Osteocyte (in vitro differentiated cells): ENCODE measurements at places on chromosomes 7 and 10. TPM values are rescaled to one million over a fixed set of nuclear protein-coding genes. Genes with fewer than 3 reads are reported as not detected.

The PDGFA gene
- total RNA-seq = 92.0 and 93.6 TPM in 2 replicates

The CDC14C gene
- not detected in 2 replicates for total RNA-seq

The VPS50 gene
- total RNA-seq = 23.7 and 25.6 TPM in 2 replicates

The PNPLA8 gene
- 27.1 and 29.5 TPM in 2 replicates for total RNA-seq

The OR6B1 gene
- total RNA-seq = not detected in 2 replicates

The DLG5 gene
- 69.8 and 72.4 TPM in 2 replicates for total RNA-seq

The BAMBI gene
- total RNA-seq = 6.1 and 6.8 TPM in 2 replicates

The LAMB4 gene
- 0.75 and 1.1 TPM in 2 replicates for total RNA-seq

The NME8 gene
- not detected in 2 replicates for total RNA-seq

The CDHR1 gene
- 0.24 TPM in 1 of 2 replicates, not detected in the other for total RNA-seq

The PRLHR gene
- not detected in 2 replicates for total RNA-seq

- H3K36me3 ChIP-seq = no peaks in the 10 kb centered on the region
- DNase-seq = no peak
- H3K27me3 ChIP-seq = no peaks in the 10 kb centered on the region
- H3K4me1 ChIP-seq = no peaks in the 10 kb centered on the region
- H3K27ac ChIP-seq = no peak overlapping the region
Measured at GRCh38 chr7:81197266-81197665, 278.4 kb upstream of the SEMA3C start.

DNA sequence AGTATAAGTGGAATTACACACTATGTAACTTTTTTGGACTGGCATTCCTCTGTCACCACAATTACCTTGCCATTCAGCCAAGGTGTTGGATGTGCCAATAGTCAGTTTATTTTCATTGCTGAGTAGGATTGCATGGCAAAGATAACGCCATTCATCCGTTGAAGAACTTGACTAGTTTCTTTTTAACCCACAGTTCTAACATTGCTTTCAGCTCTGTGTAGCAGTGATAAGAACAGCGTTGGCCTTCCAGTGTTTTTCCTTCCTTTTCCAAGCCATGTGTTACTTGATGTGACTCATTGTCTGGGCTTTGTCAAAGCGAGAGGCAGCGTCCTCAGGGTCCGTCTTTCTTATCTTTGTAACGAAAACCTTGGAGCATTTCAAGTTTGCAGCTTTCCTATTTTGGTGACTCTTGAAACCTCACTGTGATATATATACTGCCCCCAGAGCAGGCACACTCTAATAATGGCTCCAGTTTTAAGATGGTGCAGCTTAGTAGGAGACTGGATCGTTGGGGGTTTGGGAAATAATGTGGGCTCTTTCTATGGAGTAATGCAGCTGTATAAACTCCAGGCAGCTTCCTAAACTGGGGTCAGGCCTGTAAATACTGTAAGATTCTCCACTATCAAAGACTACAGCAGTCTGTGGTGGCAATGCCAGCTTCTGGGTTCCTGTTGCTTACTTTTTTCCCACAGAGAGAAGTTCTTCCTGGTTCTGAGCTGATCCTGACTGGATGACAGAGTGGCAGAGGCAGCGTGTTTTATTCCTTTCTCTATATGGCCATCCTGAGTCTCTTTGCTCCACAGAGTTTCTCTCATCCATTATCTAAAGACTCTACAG is 41.7 kb downstream of the AKR1E2 start:
- peaks cover 2% of the 10 kb centered on the region for H3K4me1 ChIP-seq
- no peak overlapping the region for H3K27ac ChIP-seq

DNA sequence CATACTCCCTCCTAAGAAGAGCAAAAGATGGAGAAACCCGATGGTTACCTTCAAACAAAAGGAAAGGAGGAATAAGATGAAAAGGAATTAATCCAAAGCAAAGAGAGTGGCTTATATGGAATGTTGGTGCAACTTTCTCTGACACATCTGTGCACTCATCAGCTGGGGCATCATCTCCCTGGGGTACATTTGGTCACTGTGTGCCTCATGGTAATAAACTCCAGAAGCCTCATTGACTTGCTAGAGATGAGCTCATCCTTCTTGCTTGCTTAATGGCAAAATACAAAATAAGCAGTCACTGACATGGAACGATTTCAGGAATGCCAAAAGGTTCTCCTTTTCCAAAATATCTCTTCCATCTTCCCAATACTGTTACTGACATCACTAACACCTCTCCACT is 22.5 kb downstream of the CAV1 start:
- peak overlapping the region; percentile 74 for H3K27ac ChIP-seq
- peaks cover 54% of the 10 kb centered on the region for H3K36me3 ChIP-seq
- DNase-seq = no peak
- H3K4me1 ChIP-seq = peaks cover 57% of the 10 kb centered on the region
- no peaks in the 10 kb centered on the region for H3K27me3 ChIP-seq

- no peak for DNase-seq
- H3K27ac ChIP-seq = no peak overlapping the region
- H3K27me3 ChIP-seq = peaks cover 26% of the 10 kb centered on the region
- H3K4me1 ChIP-seq = no peaks in the 10 kb centered on the region
Measured at GRCh38 chr7:123485187-123485586, 49.2 kb downstream of the IQUB start.

DNA sequence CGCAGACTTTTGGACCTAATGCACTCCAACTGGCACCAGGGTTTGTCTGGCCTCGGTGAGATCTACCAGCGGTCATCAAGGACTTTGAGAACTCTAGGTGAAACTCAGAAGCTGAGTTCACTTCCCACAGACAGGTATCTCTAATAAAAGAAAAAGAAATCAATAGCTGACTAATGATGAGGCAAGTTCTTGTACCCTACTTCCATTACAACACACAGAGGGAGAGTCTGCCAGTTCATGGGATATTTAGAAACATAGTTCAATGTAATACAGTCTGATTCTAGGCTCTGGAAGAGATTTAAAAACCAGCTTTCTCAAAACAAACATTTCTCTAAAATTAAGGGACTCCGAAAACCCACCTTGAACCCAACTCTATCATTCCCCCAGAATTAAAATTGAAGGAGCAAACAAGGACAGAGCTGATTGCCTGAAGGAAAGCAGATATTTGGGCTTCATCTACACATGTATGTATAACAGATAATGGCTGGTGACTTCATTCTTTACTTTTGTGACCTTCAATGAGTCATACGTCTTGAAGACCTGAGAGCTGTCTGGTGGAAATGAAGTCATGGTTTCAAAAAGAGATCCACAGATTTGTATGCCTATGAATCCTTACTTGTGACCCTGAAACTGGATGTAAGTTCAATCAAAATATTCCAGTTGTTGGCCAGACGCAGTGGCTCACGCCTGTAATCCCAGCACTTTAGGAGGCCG is 2.7 kb upstream of the PNLIPRP1 start:
- H3K4me3 ChIP-seq = no peak overlapping the region
- no peaks in the 10 kb centered on the region for H3K4me1 ChIP-seq
- H3K27ac ChIP-seq = no peak overlapping the region
- no peak for DNase-seq
- no peaks in the 10 kb centered on the region for H3K27me3 ChIP-seq
- no peaks in the 10 kb centered on the region for H3K36me3 ChIP-seq

- H3K36me3 ChIP-seq = peaks cover 31% of the 10 kb centered on the region
- DNase-seq = no peak
- no peak overlapping the region for H3K4me3 ChIP-seq
- peak overlapping the region; percentile 36 for H3K27ac ChIP-seq
Measured at GRCh38 chr10:100364735-100365391, 17.8 kb downstream of the SCD start.

DNA sequence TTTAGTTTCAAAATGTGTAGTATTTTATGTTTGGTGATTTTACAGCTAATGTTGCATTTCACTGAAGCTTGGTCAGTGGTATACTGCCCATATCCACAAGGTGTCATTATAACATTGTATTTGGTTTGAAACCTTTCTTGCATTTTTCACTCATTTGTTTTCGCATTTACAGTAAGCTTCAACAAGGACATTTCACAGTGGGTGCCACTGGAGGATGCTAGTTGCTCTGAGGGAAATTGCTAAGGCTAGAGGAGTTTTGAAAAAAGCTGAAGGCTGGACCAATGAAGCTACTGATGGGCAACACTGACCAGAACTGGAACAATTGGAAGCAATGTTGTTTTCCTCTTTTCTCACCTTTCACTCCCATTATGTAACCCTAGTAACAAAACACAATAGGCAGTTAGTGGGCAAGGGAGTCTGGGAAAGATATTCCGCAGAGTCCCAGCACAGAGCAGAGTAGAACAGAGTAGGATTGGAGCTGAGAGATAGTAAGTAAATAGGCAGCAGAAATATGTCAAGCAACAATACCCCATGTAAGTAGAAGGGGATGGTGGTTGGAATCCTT is 23.6 kb upstream of the SRI start:
- no peak overlapping the region for H3K4me3 ChIP-seq
- no peak overlapping the region for H3K27ac ChIP-seq
- no peaks in the 10 kb centered on the region for H3K4me1 ChIP-seq
- no peak for DNase-seq

- H3K36me3 ChIP-seq = no peaks in the 10 kb centered on the region
- DNase-seq = no peak
- no peaks in the 10 kb centered on the region for H3K27me3 ChIP-seq
- no peaks in the 10 kb centered on the region for H3K4me1 ChIP-seq
- H3K4me3 ChIP-seq = no peak overlapping the region
- H3K27ac ChIP-seq = no peak overlapping the region
Measured at GRCh38 chr10:108275895-108276685, 1111.6 kb upstream of the SORCS1 start.

GRCh38 chr10:31320550-31321211 is 1.7 kb downstream of the ZEB1 start:
- H3K36me3 ChIP-seq = no peaks in the 10 kb centered on the region
- H3K27ac ChIP-seq = peak overlapping the region; percentile 87
- no peaks in the 10 kb centered on the region for H3K27me3 ChIP-seq
- H3K4me1 ChIP-seq = peaks cover 28% of the 10 kb centered on the region
- H3K4me3 ChIP-seq = peak overlapping the region; percentile 91

GRCh38 chr10:6716516-6716915 is 136.4 kb upstream of the PRKCQ start:
- H3K4me3 ChIP-seq = no peak overlapping the region
- peaks cover 5% of the 10 kb centered on the region for H3K4me1 ChIP-seq
- DNase-seq = no peak
- no peak overlapping the region for H3K27ac ChIP-seq
- H3K27me3 ChIP-seq = peaks cover 20% of the 10 kb centered on the region

DNA sequence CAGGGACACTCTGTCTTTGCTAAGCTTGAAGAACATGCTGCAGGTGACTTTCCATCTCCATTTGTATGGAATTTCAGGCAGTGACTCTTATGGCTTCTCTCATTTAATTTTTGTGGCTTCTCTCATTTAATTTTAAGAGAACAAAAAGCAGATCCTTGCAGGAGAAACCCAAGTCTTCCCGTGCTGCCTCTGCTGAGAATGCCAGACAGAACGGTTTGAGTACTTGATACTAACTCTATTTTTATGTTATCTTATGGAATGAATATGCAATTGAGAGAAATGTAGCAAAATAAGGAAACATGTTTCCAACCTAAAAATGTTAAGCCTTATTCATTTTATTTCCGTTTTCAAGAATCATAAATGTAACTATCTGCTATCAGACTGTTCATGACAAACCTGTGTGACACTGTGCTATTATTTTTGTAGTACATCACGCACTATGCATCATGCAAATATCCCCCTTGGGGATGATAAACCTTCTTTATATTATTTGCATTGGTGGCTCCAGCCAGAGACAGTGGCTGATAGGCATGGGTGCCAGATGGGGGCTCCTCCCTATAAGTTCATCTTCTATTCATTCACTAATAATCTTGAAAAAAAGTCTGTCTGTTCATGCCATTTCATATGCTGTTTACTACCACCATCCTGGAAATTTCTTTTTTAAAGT is 6.9 kb upstream of the RAPGEF5 start:
- H3K27me3 ChIP-seq = peaks cover 17% of the 10 kb centered on the region
- H3K4me3 ChIP-seq = no peak overlapping the region
- H3K4me1 ChIP-seq = no peaks in the 10 kb centered on the region
- H3K27ac ChIP-seq = no peak overlapping the region
- no peak for DNase-seq

- no peaks in the 10 kb centered on the region for H3K27me3 ChIP-seq
- H3K36me3 ChIP-seq = no peaks in the 10 kb centered on the region
- no peak overlapping the region for H3K4me3 ChIP-seq
- H3K4me1 ChIP-seq = peaks cover 30% of the 10 kb centered on the region
Measured at GRCh38 chr10:3485057-3485686, 299.8 kb downstream of the KLF6 start.

DNA sequence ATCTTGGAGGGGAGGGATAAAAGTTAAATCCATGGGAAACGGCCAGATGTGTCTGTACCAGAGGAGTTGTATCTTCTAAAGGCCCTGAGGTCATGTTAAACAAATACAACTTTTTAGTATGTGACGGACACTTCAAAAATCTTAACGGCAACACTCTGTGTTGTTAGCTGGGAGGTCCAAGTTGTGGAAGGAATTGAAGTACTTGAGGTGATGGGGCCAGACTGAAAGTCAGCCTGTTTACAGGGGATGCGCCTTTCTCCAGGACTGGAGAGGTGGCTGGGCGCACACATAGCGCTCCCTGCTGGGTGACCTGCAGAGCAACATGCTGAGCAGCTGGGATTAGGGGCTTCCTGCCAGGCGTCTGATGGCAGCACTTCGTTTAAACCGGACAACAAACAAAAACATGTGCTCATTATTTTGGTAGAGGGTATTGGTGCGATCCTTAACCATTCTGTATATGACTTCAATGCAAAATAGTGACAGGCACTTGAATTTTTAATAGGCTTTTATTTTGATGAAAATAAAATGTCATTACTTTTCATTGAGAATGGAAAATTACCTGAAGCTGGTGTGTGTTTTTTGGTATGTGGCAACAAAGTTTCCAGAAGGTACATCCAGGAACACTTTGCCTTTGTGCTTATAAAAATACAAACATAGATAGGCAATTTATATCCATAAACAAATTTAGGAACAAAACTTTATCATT is 198.2 kb downstream of the MLLT10 start:
- peaks cover 57% of the 10 kb centered on the region for H3K4me1 ChIP-seq
- peak overlapping the region; percentile 65 for H3K27ac ChIP-seq
- no peak overlapping the region for H3K4me3 ChIP-seq
- DNase-seq = no peak
- H3K27me3 ChIP-seq = no peaks in the 10 kb centered on the region
- peaks cover 34% of the 10 kb centered on the region for H3K36me3 ChIP-seq

DNA sequence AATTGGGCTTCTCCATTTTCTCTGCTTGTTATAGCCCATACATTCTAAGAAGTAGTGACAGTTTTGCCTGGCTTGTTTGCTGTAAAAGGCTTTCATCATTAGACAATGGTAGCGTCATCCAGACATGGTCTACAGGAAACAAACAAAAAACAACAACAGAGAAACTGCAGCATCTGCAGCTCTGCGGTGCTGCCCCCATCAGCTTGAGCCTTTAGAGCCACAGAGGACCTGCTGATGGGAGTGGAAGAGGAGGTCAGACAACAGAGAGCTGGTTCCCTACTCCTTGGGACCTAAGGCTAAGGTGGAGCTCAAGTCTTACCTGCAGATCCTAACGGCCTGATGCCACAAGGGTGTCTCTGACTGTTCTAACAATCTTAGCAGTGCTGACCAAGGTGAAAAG is 3.1 kb downstream of the INA start:
- peaks cover 43% of the 10 kb centered on the region for H3K27me3 ChIP-seq
- peaks cover 11% of the 10 kb centered on the region for H3K4me1 ChIP-seq
- no peaks in the 10 kb centered on the region for H3K36me3 ChIP-seq
- DNase-seq = no peak
- H3K27ac ChIP-seq = no peak overlapping the region

GRCh38 chr7:50697748-50698147 is 84.9 kb downstream of the GRB10 start:
- DNase-seq = no peak
- H3K36me3 ChIP-seq = peaks cover 29% of the 10 kb centered on the region
- peaks cover 23% of the 10 kb centered on the region for H3K4me1 ChIP-seq
- no peaks in the 10 kb centered on the region for H3K27me3 ChIP-seq
- H3K27ac ChIP-seq = no peak overlapping the region
